ENCODE measurements at places on chromosomes 1 and 21. TPM values are rescaled to one million over a fixed set of nuclear protein-coding genes. Genes with fewer than 3 reads are reported as not detected.

Gene OLFML3
- 0.49 TPM for total RNA-seq

Gene RASSF5
- total RNA-seq = not detected

Gene LCE1A
- not detected for total RNA-seq

Gene CDC7
- total RNA-seq = 40.8 TPM

Gene FTCD
- 1.1 TPM for total RNA-seq
